ENCODE measurements at places on chromosomes 5 and 9. TPM values are rescaled to one million over a fixed set of nuclear protein-coding genes. Genes with fewer than 3 reads are reported as not detected.

DNA sequence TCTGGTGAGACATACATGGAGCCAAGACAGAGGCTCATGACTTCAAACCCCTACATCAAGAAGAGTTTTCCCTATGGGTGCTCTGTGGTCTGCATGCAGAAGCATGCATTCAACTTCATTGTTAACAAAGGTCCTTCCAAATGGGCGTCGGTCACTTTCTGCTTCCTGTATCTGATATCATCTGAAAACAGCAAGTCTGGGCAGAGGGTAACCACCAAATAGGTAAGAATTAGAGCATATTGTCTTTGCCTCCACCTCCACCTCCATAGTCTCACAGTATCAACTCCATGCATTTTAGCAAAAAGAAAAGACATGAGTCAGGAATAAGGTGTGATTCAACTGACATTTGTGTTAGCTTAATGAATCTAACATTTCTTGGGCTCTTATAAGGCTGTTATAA, 462.9 kb downstream of the DMRT2 start:
- DNase-seq, result no peak

GRCh38 chr9:706606-707459, 134.7 kb upstream of the DMRT1 start:
- peak; percentile 53 for DNase-seq

GRCh38 chr5:107671742-107672210, 1.0 kb upstream of the EFNA5 start:
- peak; percentile 38 for DNase-seq

CXCL14 gene
- not detected for total RNA-seq

DNA sequence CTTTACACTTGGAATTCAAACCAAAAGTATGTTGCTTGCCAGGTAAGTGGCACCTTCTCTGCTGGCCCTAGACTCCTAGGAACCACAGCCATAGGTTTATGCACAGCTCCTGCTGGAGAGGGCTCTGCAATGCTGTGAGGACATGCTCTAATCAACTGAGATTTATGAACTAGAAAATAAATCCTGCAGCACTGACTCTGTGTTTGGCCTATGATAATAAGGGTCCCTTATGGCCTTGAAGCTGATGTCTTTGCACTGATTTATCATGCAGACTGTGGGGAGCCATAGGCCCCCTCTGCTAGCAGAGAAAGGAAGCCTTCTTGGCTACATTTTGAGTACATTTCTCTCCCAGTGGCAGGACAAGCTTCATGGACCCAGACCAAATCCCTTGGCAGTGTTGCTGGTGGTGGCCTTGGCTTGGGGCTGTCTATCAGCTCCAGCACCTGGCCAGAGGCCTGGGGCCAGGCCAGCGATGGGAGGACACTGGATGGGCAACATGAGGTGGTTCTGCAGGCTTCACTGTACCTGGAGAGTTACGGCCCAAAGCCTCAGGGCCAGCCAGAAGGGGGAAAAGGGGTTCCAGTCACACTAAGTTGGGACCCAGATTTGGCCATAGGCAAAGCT, 178.0 kb downstream of the SEMA6A start:
- no peak for DNase-seq

CNTNAP3 gene
- total RNA-seq, result 39.2 TPM

GRCh38 chr9:3863111-3863528, 337.3 kb upstream of the RFX3 start:
- peak; percentile 87 for DNase-seq

LOX gene
- total RNA-seq, result 29.6 TPM

MYOT gene
- total RNA-seq, result not detected

- DNase-seq, result no peak
These were observed 2.4 kb upstream of the TRMT10B start for GRCh38 chr9:37751186-37751585.

SPAAR gene
- 1.8 TPM for total RNA-seq

DNA sequence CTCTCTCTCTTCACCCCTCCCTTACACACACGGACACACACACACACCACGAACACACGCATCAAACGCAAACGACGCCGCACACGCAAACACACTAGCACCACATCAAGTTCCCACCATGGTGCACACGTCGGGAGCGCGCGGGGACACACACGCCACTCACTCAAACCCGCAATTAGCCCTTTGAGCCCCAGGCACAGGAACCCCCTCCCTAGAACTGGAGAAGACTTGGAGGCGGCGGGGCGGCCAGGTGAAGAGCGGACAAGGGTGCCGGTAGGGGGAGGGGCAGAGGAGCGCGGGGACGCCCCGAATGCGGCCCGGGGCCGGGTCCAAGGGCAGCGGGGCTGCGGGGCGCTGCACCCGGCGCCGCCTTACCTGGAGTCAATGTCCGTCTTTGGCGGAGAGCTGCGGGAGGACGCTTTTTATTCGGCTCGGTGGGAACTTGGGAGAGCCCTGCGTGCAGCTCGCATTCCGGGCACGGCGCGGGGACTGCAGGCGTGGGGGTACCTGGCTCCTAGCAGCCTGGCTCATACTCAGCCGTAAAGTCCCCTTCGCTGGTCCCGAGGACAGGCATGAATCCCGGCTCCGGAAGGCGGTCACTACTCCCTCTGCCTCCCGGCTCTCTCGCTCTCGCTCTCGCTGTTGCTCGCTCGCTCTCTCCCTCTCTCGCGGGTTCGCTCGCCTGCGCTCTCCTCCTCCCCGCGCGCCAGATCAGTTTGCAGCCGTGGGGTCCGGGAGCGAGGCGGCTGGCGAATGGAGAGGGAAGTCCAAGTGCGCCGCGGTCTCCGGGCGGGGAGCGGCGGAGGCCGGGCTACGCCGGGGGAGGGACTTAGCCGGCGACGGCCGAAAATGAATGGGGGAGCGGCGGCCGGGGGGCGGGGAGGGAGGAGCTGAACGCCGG, at the start of gene BRINP1:
BRINP1 (minus strand) TSS at position 755 of the 901 bp plus-strand sequence. CDS start 56,080 bp downstream, outside the sequence.
- DNase-seq, result peak; percentile 2

DNA sequence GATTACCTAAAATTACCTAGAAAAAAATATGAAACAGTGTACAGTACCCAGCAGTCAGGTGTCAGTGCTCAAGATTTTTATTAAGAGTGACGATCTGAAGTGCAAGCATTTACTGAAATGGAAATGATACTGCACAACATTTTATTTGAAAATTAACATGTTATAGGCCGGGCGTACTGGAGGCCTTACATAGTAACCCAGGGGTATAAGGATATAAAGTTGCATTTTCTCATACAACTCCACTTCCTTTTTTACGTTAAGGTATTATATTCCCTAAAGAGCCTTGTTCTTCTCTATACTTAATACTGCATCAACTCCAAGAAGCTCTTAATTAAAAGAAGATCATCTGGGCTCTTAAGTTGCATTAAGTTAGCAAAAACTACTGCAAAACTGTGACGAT, 3.3 kb downstream of the MAT2B start:
- no peak for DNase-seq

DNA sequence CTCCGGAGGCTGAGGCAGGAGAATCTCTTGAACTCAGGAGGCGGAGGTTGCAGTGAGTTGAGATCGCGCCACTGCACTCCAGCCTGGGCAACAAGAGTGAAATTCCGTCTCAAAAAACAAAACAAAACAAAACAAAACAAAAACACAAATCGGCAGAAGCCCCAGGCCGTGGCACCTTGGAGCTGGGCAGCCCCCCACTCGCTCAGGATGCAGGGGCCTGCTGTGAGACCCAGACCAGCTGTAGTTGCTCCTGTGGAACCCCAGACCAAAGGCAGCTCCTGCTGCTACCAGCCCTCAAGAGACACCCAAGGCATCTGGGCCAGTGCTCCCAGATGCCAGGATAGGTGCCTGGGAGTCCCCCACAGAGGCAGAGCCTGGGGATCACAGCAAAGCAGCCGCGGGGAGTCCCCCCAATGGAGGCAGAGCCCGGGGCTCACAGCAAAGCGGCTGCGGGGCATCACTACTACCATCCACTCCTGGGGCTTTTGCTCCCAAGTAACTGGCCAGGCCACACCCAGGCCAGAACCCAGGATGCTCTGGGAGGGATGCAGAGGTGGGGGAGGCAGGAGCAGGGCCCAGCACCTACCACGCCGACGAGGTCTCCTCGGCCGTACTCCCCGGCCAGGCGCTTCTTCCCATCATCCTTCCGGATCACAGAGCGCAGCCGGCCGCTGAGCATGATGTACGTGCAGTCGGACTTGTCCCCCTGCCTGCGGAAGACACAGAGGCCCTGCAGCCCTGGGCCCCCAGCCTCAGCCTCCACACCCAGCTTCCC, 37.7 kb upstream of the NSMF start:
- DNase-seq, result no peak

DNA sequence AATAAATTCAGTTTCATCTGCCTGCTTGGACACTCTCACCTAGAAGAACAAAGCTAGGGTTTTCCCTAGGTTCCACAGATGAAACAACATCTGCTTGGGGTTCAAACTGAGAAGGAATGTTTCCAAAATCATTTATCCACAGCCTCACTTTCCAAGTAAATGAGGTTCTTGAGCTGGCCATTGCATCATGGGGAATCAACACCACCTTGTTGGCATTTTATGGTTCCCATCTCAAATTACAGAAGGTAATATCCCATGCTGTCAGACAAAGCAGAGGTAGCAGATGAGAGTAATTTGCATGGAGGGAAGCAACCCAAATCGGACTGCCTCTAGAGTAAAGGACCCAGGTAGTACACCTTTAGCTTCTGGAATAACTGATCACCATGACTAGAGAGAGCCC, 10.5 kb upstream of the NR4A3 start:
- DNase-seq, result no peak

GRCh38 chr9:136947955-136948510, 3.0 kb downstream of the C8G start:
- DNase-seq, result peak; percentile 68

PCA3 gene
- 0.20 TPM for total RNA-seq

GRCh38 chr5:103821361-103821760, 258.8 kb upstream of the NUDT12 start:
- DNase-seq, result no peak

- peak; percentile 54 for DNase-seq
These were observed 381 bp downstream of the MED22 start for GRCh38 chr9:133347515-133347984.

GRCh38 chr9:132748450-132748849, 78.2 kb downstream of the GTF3C4 start:
- no peak for DNase-seq

BTNL8 gene
- total RNA-seq, result 0.20 TPM

DNA sequence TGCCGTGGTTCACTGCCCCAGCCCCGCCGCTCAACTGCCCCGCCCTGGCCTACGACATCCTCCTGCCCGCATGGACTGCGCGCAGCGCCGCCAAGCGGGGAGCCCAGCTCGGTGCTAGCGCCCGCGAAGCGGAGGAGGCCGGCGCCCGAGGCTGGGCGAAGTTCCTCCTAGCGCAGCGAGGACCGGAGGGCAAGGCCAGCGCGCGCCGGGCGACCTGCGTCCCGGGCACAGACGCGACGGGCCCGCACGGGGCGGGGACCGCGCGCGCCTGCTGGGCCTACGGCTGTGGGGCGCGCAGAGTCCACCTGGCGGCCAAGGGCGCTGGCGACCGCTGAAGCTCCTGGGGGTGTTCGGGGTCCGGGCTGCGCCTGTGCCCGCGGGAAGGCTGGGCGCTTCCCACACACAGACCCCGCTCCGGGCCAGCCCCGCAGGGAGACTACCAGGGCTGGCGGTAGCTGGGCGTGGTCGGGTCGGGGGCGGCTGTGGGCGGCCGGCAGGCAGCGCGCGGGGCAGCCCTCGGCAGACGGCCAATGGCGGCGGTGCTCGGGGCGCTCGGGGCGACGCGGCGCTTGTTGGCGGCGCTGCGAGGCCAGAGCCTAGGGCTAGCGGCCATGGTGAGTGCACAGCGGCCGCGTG, at the start of gene PCBD2:
PCBD2 (plus strand) TSS at position 522 of the 636 bp plus-strand sequence; CDS start at position 531, 9 bp downstream.
- DNase-seq, result peak; percentile 92

GRCh38 chr5:174735498-174736330, 11.3 kb downstream of the MSX2 start:
- DNase-seq, result no peak

- no peak for DNase-seq
These were observed 102.5 kb upstream of the IFNK start for GRCh38 chr9:27421577-27421976.

DNA sequence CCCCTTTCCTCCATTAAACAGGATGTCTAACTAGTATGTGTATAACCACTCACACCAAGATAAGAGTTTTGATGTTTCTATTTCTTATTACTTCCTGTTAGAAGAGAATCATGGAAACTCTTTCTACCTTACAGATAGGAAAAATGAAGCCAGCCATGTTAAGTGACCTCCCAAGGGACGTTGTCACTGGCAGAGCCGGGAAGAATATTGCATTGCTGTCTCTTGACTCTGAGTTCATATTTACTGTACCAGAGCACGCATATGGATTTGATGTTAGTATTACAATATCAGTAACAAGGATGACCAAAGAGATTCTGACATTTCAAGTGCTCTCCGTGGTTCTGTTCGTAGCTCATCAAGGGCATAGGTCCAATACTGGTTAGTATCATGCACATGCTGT, 12.5 kb upstream of the C5orf63 start:
- DNase-seq, result no peak

SHC3 gene
- 0.22 TPM for total RNA-seq

- peak; percentile 29 for DNase-seq
These were observed 1.7 kb downstream of the ASB6 start for GRCh38 chr9:129640086-129640870.

GRCh38 chr9:89634995-89635742, 30.4 kb downstream of the GADD45G start:
- DNase-seq, result no peak

DNA sequence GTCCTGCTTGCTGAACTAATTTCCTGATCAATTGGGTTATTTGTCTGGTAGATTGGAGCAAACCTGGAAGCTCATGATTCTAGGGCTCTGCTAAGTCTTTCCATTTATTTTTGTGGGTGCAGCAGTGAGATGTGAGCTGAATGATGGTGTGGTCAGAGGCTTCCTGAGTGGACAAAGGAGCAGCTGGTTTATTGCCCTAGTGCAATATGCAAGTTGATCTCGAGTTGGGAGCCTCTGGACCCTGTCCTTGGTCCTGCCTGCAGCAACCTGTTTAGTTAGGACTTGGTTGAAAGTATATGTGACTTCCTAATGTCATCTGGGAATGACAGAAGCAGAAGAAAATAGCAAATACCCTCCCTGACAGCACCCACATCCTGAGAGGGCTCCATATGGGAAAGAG, 4.2 kb upstream of the UNC5A start:
- peak; percentile 42 for DNase-seq

DNA sequence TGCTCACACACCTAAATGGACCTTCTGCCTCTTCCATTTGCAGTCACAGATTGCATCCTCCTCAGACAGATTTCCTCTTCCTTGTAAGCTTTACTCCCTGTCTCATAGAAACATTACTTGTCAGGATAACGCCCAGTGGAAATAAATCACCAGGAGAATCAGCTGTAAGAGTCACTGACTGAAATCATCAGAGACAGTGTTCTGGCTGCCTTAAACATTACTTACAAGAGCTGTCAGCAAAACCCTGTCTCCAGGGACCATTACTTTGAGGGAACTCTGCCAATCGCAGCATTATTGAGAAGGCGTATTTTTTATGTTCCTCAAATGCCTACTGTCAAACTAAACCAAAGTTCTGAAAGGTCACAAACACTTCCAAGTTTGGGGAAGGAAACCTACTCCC, 5.9 kb downstream of the DPYSL3 start:
- DNase-seq, result no peak

DNA sequence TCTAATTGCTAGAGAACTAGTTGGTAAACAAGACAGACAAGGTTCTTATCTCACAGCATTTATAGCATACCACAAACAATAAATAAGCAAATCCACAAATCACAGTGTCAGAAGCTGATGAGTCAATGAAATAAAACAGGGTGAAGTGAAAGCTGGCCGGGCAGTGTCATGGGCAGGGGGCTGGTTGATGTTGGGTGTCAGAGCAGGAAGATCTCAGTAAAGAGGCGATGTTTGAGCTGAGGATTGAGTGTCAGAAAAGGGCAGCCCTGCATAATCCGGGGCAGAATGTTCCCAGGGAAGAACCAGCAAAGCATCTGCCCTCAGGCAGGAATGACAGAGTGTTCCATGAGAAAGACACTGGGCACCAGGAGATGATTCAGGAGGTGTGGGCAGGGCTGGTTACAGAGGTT, 183.4 kb downstream of the GOLPH3 start:
- DNase-seq, result no peak

SLC34A1 gene
- total RNA-seq, result not detected

TTF1 gene
- total RNA-seq, result 7.2 TPM

Data from lung microvascular endothelial cell (primary cell).